Motor neuron (in vitro differentiated cells): ENCODE measurements at places on chromosomes 1 and 21. TPM values are rescaled to one million over a fixed set of nuclear protein-coding genes. Genes with fewer than 3 reads are reported as not detected.
A peak's percentile ranks its signal among the peaks of the same experiment; 100 is the strongest.

The C1QB gene
- 0.61 TPM in 1 of 2 replicates, not detected in the other for total RNA-seq

The ARHGAP30 gene
- total RNA-seq = 2.0 and 2.2 TPM in 2 replicates

The ST6GALNAC5 gene
- 50.9 and 52.4 TPM in 2 replicates for total RNA-seq

GRCh38 chr1:110506541-110506940, 12.4 kb downstream of the KCNA10 start:
- no peak for ATAC-seq

DNA sequence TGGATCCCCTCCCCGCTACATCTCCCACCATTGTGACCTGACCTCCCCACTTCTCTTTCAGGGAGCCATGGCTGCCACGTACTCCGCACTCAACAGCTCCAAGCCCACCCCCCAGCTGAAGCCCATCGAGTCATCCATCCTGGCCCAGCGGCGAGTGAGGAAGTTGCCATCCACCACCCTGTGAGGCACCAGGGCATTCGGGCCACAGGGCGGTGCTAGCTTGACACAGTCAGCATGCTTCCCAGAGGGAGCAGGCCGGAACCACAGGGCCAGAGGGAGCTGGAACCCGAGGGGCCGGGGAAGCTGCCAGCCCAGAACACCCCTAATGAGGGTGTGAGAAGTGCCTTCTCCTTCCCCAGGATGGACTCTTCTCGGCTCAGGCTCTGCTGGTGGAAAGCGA, 44.5 kb downstream of the RPS6KA1 start:
- ATAC-seq = no peak

DNA sequence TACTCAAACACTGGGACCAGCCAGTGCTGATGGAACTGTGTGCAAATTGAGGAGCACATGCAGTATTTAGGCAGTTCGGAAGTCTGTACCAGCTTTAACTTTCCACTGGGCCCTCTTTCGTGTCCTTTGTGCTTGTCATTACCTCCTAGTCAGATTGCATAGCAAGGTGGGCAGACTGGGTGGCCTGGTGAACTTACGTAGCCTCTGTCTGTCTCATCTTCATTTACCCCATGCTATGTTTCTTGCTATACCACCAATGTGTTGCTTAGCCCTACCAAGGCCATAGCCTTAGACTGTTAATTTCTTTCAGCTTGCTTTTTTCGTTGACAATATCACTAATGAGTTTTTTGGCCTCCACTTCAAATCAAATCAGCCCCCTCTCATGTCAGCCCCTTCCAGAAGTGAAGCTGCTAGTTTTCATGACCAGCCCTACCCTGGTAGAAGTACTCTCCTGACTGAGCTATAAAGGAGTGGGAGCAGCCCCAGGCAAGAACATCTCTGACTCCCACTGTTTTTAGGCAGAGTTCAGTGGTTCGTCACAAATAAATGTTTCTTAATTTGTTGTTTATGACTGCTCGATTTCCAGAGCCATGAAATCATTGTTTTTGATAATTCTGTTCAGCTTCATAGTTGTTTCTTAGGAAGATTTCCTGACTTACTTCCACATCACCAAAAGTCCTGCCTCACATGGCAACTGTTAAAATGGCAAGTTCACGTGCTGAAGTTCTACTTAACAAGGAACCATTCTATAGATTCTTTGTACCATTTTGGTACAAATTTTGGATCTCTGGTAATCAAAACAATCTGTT, 19.3 kb downstream of the PRKACB start:
- ATAC-seq = peak; percentile 26

GRCh38 chr1:81664341-81664740, 136.4 kb upstream of the ADGRL2 start:
- no peak for ATAC-seq

DNA sequence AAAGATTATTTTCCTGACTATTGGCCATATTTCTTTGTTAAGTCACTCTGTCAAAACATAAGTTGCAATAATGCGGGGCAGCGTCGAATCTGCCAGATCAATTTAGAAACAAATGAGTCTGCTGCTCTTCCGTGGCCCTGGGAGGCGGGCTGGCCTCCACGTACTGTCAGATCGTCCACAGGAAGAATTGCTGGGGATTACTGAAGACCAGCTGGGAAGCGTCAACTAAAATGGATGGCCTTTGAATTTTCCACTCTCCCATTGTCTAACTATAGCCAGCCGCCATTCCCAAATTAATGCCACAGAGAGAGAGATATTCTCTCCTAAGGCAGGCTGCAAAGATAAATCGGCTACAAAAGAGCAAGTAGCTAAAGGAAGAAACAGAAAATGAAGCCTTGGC, 560.2 kb downstream of the SMYD3 start:
- peak; percentile 96 for ATAC-seq

DNA sequence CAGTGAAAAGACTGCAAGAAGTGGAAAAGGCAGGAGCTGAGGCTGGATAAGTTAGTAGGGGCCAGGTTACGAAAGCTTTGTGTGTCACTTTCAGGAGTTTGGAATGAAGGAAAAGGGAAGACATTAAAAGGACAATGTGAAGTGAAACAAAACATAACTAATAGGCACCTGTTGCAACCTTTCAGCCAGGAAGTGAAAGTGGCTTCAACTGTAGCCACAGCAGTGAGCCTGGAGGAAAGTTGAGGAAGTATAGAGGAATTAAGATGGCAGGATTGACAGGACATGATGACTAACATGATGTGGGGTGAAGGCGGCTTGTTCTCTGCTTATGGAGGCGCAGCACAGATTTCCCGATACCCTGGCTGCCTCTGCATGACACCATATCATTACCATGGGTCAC, 68.9 kb downstream of the C4BPA start:
- ATAC-seq = no peak

DNA sequence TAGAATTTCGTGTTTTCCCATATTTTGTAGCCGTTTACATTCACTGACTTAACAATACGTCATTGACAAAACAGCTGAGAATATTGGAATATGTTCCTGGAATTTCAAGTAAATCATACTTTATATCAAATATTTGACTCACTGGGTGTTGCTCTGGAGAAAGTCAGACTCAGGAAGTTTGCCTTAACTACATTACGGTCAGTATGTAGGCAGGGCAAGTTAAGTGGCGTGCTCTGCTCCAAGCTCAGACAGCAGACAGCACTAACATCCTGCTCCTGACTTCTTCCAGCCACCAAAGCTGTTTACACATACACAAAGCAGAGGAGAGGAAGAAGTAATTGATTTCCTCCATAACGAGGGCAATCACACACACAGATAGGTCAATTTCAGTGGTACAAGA, 414.6 kb downstream of the LRRIQ3 start:
- no peak for ATAC-seq

DNA sequence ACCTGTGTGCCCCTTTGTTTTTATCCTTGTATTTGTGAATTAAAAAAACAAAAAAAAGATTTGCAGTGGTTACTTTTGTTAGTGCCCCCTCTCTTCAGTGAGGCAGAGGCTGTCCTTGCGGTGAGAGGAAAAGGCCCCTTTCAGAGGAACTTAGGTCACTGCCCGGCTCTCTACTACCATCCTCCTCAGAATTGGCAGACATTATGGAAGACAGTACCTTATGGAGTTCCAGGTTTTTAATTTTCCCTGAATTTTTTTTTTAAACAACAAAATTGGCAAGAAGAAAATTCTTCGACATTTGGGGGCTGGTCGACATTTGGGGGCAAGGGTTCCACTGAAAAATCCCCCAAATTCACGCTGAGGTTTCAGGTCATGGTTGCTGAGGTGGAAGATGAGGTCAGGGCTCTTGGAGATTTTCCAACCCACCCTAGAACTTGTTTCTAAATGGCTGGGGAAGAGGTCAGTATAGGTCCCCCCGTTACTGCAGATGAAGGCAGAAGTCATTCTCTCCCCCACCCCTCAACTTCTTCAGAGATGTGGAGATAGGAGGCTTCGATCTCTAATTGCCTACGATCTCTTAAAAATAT, 5.3 kb downstream of the RXFP4 start:
- no peak for ATAC-seq

- peak; percentile 58 for ATAC-seq
Observed at GRCh38 chr1:50603274-50604271, 180.3 kb upstream of the DMRTA2 start.

GRCh38 chr1:167472752-167473521, 45.4 kb downstream of the CD247 start:
- ATAC-seq = no peak

DNA sequence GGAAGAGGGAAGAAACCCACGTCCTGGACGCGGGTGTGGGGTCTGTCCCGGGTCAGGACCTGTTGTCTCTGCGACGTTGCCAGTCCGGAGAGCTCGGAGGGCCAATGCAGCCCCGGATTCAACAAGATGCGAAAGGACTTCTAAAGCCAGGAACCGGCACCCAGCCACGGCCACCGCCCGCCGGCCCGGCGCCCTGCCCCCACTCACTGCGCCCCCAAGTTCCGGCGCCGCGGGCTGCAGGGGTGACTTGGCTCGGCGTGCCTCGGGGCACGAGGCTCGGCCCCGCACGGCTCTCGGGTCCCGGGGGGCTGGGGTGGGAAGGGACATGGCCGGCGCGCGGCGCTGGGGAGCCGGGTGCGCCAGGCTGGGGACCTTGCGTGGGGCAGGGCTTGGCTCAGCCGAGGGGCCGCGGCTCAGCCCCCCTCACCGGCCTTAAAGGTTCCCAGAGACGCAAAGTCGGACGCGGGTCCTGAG, 51.8 kb upstream of the H6PD start:
- ATAC-seq = peak; percentile 42

DNA sequence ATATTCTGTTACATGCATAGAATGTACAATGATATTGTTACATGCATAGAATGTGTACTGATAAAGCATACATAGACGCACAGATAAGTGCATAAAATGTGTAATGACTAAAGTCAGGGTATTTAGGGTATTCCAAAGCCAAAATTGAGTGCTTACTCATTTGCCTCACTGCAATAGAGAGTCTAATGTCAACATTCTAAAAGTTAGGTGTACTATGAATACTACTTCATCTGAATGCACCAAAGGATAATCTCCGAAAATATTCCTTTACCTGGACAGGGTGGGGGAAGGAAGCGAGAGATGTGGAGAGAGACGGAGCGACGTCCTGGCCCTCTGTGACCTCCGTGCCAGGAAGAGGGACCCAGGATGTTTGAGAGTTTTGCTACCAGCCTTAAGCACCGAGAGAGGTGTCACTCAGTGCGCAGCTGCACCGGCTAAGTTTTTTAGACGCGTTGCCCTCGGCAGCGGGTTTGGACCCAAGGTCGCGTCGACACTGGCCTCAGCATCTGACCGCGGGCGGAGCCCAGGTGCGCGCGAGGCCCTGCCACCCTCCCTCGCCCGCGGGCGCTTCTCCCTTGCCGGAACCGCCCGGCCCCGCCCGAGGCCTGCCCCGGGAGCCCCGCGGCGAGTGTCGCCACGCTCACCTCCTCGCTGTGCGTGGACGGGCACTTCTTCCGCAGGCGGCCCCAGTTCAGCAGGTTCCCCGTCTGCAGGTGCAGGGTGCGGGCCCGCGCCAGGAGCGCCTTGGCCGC, 660 bp downstream of the GCLM start:
- no peak for ATAC-seq

DNA sequence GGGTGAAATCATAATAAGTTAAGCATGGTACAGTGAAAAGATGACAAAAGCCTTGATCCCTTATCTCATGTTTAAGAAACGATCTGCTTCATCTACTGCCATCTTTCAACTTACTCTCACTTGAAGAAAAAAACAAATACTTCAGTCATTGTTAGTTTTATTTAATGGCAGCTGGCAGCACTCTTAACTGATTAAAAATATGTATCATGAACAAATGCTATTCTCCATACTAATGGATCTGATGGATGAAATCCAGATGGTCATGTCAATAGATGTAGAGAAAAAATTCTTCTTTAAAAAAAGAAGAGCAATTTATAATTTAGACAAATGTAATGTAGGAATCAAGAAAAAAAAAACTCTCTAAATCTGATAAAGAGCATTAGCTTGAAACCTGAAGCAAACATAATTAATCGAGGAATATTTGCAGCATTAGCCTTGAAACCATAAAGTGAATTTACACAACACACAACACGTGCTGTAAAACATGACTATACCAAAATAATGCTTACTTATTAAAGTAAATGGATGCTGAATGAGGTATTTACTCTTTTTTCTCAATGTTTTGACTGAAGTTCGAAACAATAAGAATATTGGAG, 579.0 kb upstream of the ADAMTS5 start:
- ATAC-seq = no peak

- ATAC-seq = no peak
Observed at GRCh38 chr1:51156752-51157151, 54.7 kb downstream of the C1orf185 start.

- peak; percentile 66 for ATAC-seq
Observed at GRCh38 chr1:227437495-227438008, 119.3 kb upstream of the CDC42BPA start.

DNA sequence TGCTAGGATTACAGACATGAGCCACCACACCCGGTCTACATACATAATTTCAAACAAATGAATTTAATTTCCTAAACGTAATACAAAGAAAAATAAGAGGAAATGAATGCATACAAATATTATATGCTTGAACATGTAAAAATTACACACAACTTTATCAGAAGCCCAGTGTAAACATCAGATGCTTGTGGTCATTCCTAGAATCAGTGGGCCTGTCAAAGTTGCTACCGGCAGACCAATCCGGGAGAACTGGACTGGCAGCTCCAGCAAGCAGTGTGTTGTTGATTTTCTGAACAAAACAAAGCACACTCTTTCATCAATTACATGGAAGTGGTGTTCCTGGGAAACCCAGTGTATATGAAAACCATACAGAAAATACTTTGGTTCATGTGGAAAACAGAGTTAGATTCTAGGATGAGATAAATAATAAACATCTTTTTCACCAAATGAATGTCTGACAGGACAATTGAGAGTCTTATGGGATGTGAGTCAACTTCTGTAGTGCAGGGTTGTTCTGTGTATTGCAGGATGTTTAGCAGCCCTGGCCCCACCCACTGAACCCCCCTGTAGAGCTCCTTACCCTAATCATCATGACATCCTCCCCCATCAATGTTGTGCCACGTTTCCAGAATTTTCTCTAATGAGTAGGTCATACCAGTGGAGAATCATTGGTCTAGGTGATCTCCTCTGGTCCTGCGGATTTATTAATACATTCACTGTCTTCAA, 33.8 kb downstream of the MFSD2A start:
- ATAC-seq = no peak

DNA sequence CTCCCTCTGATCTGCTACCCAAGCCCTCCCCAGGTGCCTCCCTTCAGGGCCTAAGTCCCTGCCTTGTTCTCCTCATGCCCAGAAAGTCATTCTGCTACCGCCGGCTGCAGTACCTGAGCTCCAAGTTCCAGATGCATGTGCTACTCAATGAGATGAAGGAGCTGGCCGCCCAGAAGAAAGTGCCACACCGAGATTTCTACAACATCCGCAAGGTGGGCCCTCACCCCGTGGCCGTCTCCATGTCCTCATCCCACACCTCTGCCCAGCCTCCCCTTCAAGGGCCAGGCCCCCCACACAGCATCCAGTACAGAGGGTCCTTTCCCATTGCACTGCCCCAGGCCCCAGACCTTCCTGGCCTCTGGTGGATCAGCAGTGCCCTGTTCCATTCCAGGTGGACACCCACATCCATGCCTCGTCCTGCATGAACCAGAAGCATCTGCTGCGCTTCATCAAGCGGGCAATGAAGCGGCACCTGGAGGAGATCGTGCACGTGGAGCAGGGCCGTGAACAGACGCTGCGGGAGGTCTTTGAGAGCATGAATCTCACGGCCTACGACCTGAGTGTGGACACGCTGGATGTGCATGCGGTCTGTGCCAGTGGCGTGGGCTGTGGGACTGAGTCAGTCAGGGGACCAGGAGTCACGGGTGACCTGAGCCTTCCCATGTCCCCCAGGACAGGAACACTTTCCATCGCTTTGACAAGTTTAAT, 8.2 kb downstream of the AMPD2 start:
- ATAC-seq = no peak
